T-helper 17 cell (primary cell): ENCODE measurements at places on chromosomes 3 and 15.

- DNase-seq: no peak
Observed at GRCh38 chr3:100195375-100195774, 65.4 kb upstream of the TBC1D23 start.

DNA sequence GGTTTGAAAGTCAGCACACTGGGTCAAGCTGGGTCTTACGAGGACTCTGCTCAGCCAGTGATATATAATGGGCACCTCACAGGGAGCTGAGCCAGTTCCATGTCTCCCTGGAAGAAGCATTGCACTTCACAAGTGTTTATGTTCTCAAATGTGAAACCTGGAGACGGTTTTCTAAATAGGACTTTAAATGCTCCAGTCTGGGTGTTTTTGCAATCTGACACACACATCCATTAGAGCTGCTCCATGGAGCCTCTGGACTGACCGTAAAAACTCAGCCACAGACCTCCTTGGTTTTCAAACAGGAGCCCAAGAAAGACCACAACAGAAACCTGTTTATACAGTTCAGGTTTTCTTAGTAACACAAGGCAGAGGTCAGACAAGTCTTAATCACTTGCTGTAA lies 201.3 kb upstream of the LRIG1 start:
- no peak for DNase-seq

GRCh38 chr3:23319366-23320312 lies 116.5 kb downstream of the UBE2E2 start:
- DNase-seq: no peak

DNA sequence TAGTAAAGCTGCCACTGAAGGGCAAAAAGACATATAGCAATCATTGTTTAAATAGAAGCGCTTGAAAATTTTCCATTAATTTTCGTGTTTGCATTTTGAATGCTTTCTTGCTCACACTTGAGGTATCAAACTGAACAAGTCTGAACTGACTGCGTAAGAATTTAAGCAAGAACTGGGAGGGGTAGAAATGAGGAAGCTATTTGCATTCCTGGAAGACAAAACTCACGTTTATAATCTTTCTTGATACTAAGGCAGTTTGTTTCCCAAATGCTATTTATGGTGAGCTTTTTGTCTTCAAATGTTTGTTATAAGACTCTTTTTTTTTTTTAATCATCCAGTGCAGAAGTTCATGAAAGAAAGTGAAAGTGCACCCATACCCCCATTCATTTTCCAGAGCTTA lies 499.8 kb upstream of the TPRG1 start:
- DNase-seq: no peak

DNA sequence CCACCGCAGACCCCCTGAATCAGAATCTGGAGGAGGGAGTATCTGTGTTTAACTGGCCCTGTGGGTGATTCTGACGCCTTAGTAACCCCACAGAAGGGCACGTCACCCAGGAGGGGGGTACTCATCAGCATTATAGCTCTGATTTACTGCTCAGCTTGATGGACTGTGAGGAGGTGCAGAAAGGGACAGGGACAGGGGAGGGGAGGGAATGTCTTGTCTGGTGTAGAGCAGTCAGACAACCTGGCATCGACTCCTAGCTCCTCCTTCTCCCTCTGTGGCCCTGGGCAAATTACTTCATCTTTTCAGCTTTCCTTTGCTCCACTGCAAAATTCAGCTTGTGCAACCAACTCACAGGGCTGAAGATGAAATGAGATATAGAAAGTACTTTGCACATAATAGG lies 42.3 kb upstream of the GLCE start:
- DNase-seq: no peak

GRCh38 chr3:66554178-66554577 lies 53.4 kb upstream of the LRIG1 start:
- DNase-seq: no peak

- DNase-seq: peak; percentile 8
Observed at GRCh38 chr3:136819731-136820679, 1.1 kb downstream of the SLC35G2 start.

DNA sequence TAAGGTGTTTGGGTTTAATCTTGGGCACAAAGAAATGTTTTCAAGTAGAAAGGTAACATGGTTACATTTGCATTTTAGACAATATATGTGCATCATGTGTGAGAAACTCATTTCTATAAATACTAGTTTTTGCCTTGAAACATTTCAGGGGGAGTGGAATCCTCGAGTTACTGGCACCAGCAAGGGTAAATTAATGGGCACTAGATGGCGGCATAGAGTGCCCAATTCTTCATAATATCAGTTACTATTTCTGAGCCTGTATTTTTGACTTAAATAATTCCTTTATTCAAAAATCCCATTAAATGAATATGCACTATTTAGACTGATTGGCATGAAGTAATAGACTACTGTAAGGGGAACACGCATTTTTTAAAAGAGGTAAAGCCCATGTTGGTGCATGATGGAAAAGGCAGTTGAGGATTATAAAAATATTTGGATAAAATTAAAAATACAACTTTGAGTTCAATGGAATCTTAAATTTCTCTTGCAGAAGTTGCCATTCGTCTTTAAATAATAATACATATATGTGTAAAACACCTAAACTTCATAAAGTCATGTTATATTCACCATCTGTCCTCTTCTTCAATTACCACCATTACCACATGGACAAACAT lies 106.3 kb downstream of the ZBTB20 start:
- no peak for DNase-seq

DNA sequence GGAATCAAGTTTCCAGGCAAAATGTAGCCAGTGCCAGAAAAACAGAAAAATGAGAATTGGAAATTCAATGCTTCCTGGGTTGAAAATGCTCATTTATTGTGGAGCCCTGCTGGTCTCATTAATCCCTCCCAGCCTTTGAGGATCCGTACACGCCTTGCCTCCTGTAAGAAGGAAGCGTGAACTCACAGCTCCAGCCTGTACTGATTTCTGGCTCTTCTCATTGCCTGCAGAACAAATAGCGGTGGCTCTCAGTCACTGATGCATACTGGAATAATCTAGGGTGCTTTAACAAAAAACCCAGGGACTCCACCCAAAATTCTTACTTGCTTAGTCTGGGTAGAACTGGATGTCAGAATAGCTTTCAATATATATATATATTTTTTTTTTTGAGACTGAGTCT lies 29.3 kb upstream of the SLC24A5 start:
- DNase-seq: no peak

DNA sequence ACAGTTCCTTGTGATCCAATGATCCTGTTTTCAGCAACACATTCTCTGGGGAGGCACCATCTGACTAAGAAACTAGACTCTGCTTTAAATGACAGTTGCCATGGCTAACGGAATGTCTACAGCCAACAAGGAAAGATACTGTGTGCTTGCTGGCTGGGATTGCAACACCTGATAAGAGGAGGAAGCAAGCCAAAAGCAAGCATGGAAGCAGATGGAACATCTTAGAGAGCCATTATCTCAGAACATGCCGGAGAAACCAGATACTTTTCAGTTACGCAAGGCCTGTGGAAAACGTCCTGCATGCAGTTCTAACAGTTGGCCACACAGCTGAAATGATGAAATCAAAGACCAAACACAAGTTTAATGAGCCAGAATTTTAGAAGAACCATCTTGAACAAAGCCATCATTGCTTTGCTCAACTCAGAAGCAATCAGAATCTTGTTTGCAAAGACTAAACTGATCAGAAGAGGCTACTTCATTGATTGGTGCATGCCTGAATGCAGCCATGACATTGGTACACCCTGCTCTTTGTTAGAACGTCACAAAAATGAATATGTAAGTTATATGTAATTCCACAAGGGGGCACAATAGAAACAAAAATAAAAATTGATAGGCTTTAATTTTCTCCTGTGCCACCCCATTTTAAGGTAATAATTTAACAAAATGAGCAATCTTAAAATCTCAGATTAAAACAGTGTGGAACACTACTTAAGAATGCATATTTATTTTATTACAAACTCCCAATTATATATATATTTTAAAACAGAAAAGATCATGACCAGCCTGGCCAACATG lies 50.8 kb downstream of the GXYLT2 start:
- DNase-seq: no peak

DNA sequence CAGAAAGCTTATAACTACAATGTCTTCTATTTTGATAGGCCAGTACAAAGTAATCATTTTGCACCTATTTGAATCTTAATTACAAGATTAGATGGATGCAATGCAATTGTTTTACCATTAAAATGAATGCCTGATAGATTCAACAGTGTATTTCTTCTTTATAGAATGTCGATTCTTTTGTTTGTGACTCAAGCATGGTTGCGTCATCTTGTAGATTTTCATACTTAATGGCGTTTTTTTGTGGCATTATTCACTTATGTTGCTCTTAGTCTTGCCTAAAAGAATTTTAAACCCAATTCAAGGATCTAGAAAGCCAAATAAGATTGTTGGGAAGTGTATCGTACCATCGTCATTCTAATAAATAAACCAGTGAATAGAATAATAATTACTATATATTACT lies 21.4 kb downstream of the ZBTB38 start:
- no peak for DNase-seq

- DNase-seq: no peak
Observed at GRCh38 chr3:32420126-32421038, 28.7 kb downstream of the CMTM7 start.
